Hepatocyte (in vitro differentiated cells): ENCODE measurements at places on chromosomes 11 and 22.

DNA sequence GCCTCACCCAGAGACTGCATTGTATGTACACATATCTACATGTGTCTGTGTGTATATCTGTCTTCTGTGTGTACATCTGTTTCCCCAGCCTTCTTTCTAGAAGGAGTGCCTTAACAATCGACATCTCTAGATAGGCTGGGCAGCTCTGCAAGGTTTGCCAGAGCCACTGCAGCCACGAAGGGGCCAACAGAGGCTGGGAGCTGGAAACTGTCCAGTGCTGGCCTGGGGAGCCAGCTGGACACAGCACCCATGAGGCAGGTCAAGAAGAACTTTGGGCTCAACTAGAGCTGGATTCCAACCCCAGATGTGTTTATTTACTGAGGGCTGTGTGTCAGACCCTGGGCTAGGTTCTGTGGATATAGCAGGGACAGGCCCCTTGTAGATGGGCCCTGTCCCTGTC lies 3.3 kb downstream of the SGSM1 start:
- DNase-seq, result no peak

- no peak for DNase-seq
Measured at GRCh38 chr22:43854121-43854785, 8.1 kb downstream of the SULT4A1 start.

DNA sequence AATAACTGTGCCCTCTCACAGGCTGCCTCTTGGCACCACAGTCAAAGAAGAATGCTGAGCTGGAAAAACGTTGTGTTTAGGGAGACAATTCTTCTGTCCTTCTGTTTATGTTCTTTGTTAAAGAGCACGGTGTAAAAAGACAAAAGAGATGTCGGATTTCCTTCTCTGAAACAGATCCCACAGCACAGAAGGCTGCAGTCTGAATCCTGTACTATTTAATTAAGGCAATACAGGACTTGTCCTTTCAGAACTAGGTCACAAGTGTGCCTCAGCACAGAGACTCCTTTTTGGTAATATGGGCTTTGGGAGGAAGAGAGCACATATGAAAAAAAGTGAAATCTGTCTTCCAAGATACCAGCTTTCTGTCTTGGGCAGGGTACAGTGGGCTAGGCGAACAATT lies 201.2 kb downstream of the NTM start:
- DNase-seq, result no peak

DNA sequence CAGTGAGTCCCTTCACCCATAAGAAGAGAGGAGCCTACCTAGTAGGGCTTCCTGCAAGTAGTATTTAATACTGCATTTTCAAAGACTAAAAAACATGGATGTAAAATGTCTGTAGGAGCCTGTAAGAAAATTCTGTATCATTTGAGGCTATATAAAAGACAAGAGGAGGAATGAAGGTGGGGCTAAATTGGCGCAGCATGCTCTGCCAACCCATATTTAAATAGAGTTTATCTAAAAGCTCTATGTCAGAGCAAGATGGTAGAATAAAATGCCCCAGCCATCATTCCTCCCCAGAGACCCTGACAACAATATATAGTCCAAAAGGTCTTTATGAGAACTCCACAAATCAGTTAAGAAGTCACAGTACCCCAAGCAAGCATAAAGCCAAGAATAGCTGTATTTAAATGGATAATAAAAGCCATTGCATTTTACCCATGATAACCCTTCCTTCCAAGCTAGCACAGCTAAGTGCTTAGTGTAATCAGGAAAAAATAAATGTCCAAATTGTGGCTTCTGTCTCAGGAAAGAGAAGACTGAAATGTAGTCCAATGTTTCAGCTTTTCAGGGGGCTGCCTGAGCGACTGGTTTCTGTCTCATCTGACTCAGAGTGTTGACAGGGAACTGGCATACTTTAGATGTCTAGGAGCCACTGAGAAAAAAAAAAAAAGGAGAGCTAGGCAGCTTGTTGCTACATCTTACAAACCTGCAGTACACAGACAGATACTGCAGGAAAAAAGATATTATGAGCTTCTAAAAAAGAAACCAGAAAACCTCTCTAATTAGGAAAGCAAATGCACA lies 258.6 kb downstream of the METTL15 start:
- peak; percentile 40 for DNase-seq

DNA sequence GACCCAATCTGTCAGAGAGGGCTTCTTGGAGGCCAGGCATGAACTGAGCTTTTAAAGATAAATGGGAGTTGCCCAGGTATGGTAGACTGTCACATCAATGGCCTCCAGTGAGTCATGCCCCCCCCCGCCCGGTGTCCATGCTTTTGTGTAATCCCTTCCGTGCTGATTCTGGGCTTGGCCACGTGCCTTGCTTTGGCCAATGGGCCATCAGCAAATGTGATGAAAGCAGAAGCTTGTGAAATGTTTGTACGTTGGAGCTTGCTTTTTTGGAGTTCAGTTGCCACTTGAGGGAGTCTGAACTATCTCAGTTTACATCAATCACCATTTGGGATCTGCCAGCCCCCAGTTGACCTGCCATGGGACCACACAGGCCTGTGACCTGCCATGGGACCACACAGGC lies 4.3 kb upstream of the THY1 start:
- DNase-seq, result no peak

DNA sequence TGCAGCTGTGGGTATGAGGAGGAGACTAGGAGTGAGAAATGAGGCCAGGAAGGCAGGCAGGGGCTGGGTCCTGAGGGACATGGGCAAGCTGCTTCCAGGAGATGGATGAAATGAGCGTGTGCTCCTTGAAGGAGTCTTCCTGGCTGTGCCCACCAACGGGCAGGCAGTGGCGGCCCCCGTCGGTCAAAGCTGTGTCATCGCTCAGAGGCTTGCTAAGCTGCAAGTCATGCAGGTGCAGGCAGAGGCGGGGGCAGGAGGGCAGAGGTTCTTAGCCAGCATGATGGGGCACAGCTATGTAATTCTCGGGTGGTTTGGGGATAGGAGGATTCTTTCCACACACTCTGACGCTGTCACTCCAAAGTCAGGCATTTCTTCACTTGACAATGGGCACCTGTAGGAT lies 12.5 kb upstream of the PEX26 start:
- no peak for DNase-seq

- peak; percentile 76 for DNase-seq
Measured at GRCh38 chr11:81644239-81644840, 1089.3 kb downstream of the FAM181B start.

- no peak for DNase-seq
Measured at GRCh38 chr11:123450623-123451022, 20.6 kb downstream of the GRAMD1B start.

DNA sequence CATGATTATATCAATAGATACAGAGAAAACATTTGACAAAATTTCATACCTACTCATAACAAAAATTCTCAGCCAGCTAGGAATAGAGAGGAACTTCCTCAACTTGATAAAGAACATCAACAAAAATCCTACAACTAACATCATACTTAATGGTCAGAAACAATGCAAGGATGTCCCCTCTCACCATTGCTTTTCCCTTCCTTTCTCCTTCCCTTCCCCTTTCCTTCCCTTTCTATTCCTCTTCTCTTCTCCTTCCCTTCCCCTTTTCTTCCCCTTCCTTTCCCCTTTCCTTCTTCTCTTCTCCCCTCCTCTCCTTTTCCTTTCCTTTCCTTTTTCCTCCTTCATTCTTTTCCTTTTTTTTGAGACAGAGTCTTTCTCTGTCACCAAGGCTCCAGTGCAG lies 418.3 kb upstream of the B3GAT1 start:
- no peak for DNase-seq

DNA sequence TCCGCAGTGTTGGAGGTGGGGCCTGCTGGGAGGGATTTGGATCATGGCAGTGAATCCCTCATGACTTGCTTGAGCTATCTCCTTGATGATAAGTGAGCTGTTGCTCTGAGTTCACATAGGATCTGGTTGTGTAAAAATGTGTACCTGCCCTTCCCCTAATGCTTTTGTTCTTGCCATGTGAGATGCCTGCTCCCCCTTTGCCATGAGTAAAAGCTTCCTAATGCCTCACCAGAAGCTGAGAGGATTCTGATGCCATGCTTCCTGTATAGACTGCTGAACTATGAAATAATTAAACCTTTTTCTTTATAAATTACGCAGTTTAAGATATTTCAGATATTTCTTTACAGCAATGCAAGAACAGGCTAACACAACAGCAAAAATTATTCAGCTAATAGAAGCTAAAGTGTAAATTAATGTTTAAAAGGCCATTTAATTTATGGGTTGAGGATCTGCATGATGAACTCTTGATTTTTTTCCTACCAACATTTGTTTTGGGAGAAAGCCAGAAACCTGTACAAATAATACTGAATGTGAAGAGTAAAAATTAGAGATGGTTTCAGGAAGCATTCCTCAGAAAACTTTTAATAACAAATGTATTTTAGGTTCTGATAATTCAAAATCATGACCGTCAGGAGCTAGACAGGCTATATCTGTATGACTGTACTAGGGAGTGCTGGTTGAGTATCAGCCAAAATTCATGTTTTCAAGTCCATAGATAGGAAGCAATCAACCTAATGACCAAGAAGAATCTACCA lies 177.5 kb upstream of the GRIA4 start:
- DNase-seq, result no peak

DNA sequence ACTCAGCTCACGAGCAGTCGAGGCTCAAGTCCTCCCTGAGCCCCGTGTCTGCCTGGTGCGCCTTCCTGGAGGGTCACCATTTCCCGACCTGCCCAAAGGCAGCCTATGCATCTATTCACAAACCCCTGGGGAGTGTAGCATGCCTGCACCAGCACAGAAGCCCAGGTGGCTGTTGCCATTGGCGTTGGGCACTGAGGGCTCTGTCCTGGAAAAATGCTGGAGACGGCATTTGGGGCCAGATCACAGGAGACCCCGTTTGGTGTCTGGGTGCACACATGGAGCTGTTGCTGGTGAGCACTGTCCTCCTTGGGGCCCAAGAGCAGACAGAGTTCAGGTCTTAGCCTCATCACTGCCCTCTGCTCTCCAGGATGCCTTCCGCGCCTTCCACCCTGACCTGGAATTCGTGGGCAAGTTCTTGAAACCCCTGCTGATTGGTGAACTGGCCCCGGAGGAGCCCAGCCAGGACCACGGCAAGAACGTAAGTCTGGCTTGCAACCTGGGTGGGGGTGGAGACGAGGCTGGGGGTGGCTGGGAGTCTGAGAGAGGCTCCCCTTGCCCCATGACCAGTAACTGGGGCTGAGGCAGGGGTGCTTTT lies 9.4 kb downstream of the FADS2 start:
- DNase-seq, result no peak

GRCh38 chr11:64441127-64441526 lies 82.2 kb downstream of the RPS6KA4 start:
- no peak for DNase-seq

GRCh38 chr11:107719073-107719472 lies 7.2 kb upstream of the SLN start:
- no peak for DNase-seq

GRCh38 chr11:107598225-107599139 lies 7.5 kb downstream of the ELMOD1 start:
- peak; percentile 23 for DNase-seq

- DNase-seq, result no peak
Measured at GRCh38 chr11:83255366-83255765, 30.8 kb downstream of the CCDC90B start.

DNA sequence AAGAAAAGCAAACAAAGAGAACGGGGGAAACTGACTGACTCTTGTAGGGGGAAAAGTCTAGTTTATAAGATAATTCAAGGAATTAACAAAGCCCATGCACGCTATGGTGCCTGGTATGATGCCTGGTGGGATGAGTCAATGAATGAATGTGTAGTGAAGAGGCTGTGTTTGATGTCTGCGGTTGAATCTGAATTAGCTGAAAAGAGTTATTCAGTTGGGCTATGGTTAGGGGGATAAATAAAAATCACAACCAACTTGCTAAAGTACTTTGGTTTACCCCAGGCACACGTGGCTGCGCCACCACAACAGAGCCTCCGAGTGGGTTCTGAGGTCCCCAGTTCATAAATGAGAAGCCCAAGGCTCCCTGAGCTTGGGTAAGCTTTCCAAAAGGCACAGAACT lies 369.3 kb upstream of the SYN3 start:
- DNase-seq, result no peak

DNA sequence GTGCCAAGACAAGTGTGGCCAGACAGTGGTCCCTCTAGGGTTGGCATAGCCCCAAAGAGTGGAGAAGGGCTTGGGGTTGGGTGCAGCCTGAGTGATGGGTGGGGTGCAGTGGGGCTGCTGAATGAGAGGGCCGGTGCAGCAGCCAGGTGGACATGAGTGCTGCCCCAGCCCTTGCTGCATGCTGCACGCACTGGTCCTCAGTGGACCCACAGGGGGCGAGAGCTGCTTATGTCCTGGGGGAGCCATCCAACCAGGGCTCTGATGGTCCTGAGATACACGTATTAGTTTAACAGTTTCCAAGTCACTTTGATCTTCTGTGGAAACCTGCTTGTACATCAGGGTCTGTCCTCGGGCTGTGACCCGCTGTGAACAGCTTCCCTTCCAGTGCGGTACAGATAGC lies 23.9 kb upstream of the ACR start:
- no peak for DNase-seq

- DNase-seq, result peak; percentile 83
Measured at GRCh38 chr11:129440028-129440713, 64.5 kb downstream of the BARX2 start.

DNA sequence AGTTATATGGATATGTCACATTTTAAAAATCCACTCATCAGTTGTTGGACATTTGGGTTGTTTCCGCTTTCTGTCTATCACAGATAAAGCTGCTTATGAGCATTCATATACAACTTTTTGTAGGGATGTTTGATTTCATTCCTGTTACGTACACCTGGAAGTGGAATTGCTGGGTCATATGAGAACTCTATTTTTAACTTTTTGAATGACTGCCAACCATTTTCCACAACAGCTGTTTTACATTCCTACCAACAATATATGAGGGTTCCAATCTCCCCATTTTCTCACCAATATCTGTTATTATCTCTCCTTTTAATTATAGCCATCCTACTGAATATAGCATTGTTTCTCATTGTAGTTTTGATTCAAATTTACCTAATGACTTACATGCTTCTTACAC lies 172.0 kb downstream of the UVRAG start:
- no peak for DNase-seq

DNA sequence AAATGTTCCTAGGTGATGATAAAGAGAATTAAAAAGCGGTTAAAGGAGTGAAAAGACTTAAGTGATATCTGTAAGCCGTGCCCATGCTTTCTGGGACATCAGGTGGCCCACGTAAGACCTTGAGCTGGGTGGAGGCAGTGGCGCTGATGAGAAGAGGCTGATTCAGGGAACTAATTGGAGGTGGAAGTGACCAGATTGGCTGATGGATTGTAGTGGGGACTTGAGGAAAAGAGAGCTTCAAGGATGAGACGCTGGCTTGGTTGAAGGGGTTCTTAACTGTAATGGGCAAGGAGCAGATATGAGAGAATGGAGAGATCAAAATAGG lies 69.1 kb upstream of the EP300 start:
- DNase-seq, result no peak
